ENCODE measurements at places on chromosomes 6 and 20. TPM values are rescaled to one million over a fixed set of nuclear protein-coding genes. Genes with fewer than 3 reads are reported as not detected.

Gene DPPA5
- not detected for total RNA-seq

Gene VSTM2L
- not detected for total RNA-seq

Gene TAAR8
- total RNA-seq = not detected

Gene SLC17A2
- total RNA-seq = 0.07 TPM

Gene ATRN
- total RNA-seq = 6.8 TPM

Gene MRPL2
- total RNA-seq = 93.9 TPM

Gene RIPOR2
- total RNA-seq = 67.0 TPM

Gene CITED2
- total RNA-seq = 45.1 TPM

Gene GJA1
- 0.09 TPM for total RNA-seq

Gene BPIFB2
- not detected for total RNA-seq

Gene WFDC12
- total RNA-seq = not detected

Gene PTCRA
- total RNA-seq = not detected

Gene AVP
- not detected for total RNA-seq

DNA sequence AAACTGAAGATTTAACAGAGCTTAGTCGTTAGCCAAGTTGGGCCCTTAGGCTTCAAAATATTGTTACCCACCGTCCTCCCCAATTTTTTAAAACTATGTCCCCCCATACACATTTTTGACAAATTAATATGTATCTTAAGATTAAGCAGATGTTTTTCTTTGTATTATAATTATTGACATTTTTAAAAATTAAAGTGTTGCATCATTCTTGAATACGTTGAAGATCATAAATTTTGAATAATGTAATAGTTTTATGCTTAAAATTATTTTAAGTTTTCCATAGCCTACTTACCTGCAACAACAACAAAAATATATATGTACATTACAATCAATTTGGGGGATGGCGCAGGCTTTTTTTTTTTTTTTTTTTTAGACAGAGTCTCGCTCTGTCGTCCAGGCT, 8.2 kb upstream of the PRSS16 start:
- DNase-seq = no peak

DNA sequence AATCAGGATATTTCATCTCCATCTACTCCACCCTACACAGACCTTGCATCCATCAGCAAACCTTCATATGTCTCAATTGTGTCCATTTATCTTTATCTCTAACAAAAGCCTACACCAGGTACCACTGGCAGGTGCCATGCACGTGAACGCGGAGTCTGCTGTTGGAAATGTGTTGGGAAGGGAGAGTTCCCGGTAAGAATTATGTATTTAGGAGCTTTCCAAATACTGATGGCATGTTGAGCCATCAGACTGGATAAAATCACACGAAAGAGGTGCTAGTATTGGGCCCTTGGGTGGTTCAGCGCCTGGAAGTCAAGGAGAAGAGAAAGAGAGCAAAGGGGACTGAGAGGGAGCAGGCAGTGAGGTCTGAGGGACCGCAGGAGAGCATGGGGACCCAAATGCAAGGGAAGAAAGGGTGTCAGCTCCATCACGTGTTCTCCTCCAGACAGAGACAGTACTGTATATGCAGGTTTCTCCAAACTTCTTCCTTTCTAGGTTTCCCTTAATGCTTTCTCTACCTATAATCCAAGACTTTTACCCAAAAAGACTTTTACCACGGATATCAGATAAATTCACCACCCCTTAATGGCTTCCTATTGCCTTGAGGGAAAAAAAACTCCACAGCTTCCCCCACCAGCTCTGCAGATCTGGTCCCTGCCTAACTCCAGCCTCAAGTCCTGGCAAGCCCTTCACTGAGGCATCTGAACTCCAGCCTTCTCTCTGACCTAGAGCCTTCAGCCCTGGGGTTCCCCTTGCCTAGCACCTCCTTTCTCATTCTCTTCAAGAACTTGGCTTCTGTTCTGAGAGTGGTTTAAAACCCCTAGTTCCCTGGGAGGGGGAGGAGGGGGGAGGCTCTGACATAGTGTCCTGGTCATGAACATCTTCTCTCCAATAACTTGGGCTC, 4.8 kb upstream of the ZNF217 start:
- peak; percentile 58 for DNase-seq

- DNase-seq = no peak
Observed at GRCh38 chr20:9808166-9808565, 30.7 kb downstream of the PAK5 start.

- DNase-seq = no peak
Observed at GRCh38 chr20:15406072-15406471, 1068.7 kb upstream of the FLRT3 start.

DNA sequence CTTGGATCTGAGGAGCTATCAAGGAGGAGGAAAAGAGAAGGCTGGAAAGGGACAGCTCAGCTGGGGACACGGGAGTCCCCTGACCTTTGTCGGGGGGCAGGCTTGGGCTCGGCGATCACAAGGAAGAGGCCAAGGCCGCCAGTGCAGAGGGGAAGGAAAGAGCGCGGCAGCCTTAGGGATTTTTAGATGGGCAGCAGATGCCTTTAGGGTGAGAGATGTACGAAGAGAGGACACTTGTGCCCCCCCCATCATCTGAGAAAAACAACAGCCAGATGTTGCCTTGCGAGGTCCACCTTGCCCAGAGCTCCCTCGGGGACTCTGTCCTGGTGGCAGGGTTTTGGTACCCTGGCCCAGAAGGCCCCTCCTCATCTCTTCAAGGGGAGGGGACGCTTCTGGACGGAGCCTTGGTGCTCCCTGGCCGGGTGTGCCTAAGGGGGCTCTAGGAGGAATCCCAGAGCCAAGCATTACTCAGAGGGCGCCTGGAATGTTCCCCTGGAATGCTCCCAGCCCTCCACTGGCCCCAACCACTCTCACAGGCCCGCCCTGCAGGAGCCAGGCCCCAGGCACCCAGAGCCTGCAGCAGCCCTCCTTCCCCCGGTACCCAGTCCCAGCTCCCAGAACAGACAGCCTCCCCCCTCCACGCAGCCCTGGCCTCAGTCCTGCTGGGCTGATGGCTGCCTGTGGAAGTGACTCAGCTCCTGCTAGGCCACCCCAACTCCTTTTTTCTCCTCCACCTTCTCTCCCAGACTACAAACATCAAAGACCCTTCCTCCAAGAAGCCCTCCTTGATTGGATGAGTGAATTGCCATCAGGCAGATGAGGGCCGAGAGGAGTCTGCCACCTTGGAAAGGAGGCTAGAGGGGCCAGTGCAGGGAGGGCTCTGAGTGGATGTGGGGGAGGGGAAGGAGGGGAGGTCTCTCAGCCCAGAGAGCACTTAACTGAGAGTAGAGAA, 1.8 kb downstream of the ADAM33 start:
- no peak for DNase-seq

- no peak for DNase-seq
Observed at GRCh38 chr6:46234156-46234556, 63.4 kb upstream of the ENPP5 start.

DNA sequence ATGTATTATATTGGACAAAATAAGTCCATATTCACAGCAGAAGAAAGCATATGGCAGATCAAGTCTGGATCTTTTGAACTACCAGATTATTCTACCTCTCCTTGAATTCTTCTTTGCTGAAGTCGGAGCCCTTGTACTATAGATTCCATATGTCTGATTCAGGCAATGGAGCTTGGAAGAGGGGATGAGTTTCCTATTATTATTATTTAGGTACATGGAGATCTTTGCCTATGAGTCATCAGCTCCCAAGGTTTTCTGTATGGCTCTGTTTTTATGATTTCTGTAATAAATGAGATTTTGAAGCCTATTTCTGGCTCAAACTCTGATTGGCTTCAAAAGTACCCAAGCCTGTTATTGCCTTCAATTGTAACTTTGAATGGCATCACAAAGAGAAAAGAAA, 72.0 kb downstream of the OPRM1 start:
- DNase-seq = no peak

- DNase-seq = no peak
Observed at GRCh38 chr6:14896475-14896874, 349.4 kb upstream of the JARID2 start.

GRCh38 chr6:170311696-170312095, 5.1 kb downstream of the FAM120B start:
- no peak for DNase-seq

DNA sequence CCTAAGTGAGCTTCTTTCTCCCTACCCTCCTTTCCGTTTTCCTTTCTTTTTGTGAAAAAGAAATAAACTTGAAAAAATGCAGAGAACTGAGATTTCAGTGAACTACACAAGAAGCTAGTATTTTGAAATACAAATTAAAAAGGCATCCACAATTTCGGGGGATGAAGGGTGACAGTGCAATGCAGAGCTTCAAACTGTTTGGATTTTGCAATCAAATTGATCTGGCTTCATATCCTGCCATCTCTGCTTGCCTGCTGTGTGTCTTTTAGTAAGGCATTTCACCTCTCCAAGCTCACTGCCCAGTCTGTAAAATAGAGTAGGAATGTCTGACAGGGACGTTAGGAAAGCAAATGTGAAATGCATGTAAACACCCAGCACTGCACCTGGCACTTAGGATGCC, 258.0 kb downstream of the HACE1 start:
- DNase-seq = no peak

GRCh38 chr6:37258405-37259105, 611 bp upstream of the TMEM217 start:
- DNase-seq = no peak

- DNase-seq = peak; percentile 27
Observed at GRCh38 chr6:40436685-40437604, 150.2 kb downstream of the LRFN2 start.

GRCh38 chr6:162963861-162964260, 236.1 kb downstream of the PACRG start:
- DNase-seq = no peak

DNA sequence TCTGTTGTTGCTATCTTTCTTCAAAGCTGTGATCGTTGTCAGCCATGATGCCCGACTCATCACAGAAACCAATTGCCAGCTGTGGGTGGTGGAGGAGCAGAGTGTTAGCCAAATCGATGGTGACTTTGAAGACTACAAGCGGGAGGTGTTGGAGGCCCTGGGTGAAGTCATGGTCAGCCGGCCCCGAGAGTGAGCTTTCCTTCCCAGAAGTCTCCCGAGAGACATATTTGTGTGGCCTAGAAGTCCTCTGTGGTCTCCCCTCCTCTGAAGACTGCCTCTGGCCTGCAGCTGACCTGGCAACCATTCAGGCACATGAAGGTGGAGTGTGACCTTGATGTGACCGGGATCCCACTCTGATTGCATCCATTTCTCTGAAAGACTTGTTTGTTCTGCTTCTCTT, 19.3 kb downstream of the ABCF1 start:
- DNase-seq = no peak

GRCh38 chr6:154847318-154847717, 114.1 kb downstream of the SCAF8 start:
- DNase-seq = no peak

GRCh38 chr20:4490606-4491280, 231.0 kb upstream of the PRND start:
- DNase-seq = no peak

DNA sequence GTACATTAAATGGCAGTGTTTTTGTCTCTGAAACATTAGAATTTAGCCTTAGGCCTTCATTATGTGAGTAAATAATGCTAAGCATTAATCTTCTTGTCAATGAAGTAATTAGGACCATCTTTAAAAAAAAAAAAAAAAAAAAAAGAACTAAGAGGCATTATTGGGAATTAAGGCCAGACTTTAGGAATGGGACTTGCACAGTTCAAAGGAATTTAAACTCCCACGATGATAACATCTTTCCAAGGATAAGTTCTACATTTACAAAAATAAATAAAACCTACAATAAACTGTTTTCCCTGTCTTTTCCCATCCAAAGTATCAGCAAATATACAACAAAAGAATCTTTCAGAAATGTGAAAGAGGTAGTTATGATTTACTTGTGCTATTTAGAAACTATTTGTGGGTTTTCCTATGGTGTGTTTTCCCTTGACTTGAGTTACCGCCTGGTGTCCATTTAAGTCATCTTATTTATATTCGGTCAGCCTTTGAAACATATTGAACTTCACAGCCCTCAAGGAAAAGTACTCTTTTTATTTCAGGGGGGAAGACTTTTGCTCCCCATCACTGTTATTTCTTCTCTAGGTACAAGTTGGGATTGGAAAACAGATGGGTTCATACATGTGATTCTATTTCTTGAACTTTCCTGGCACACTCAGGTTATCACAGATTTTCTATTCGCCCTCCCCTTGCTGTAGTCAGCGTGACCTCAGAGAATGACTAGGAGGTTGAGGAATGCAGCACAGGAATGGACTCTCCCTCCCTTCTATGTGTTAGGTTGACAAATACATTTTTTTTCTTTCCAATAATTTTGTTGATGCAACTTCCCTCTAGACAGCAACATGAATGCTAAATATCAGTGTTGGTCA, 13.6 kb downstream of the STMND1 start:
- DNase-seq = no peak

DNA sequence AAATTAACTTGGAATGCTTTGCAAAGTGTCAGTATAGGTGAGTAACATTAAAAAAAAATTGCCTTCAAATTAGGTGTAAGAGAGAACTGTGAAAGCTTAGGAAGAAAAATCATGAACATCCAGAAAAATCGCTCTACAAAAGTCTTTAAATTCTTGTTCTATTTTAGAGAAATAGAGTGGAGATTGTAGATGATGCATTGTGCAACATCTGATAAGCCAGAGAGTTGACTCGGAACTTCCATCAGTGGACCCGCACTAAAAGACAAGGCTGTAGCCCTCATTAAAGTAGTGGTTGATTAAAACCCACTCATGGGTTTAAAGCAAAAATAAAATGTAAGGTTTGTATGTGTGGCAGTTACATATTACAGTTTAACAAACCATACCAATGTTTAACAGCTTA, 35.8 kb downstream of the MAP3K4 start:
- DNase-seq = no peak

DNA sequence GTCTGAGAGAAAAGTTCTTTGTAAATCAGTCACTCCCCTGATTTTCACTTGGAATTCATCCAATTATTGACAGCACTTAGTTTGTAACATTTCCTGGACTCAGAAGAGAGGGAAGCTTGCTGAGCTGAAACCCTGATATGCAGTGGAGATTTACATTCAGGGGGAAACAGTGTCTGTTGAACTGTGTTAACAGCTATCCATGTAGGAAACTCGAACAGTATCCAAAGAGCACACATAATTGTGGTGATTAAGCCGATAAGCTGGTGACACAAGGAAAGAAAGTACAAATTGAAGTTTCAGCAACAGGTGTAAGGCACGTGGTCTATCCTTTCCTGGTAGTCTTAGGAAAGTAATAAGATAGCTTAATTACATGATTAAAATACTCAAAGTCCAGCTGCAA, 78.1 kb upstream of the FLRT3 start:
- no peak for DNase-seq

GRCh38 chr20:37749218-37749617, 55.4 kb downstream of the CTNNBL1 start:
- no peak for DNase-seq

DNA sequence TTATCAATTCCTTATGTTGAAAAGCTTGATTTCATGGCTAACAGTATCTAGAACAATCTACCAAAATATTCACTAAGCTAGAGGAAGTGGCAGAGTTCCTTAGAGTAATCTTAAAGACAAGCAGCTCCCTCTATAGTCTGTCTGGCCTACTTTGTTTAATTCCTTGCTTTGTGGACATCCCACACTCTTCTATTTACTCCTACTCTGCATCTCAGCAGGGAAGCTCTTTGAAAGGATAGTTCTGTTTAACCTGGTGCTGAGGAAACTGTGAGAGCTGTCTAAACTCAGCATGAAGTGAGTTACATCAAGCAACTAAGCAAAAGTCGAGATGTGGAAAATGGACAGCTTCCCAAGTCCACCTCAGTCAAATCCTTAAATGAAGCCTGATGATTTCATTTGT, 4.3 kb downstream of the REV3L start:
- DNase-seq = no peak

GRCh38 chr6:44966449-44967092, 361.6 kb upstream of the RUNX2 start:
- DNase-seq = no peak

- DNase-seq = no peak
Observed at GRCh38 chr6:41656002-41656691, 17.9 kb downstream of the MDFI start.

All from activated CD4-positive, alpha-beta T cell treated with anti-CD3 and anti-CD28 coated beads for 36 hours (primary cell).